ENCODE measurements at places on chromosomes 3 and 15.

DNA sequence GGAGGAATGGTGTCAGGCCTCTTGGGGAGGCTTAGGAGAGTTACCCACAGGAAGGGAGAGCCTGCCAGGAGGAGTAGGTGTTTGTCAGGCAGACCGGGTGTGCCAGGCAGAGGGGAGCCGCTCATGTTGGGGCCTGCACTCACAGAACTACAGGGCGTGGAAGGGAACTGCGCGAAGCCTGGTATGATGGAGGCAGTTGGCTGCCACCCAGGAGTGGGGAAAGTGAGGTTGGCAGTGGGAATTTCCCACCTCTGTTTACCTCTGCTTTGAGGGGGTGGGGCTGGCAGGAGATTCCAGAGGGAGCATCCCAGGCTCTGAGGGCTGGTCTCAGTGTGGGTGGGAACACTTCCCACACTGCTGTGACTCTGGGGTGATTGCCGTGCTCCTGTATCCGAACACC is 99.9 kb downstream of the SLCO3A1 start:
- DNase-seq = no peak

DNA sequence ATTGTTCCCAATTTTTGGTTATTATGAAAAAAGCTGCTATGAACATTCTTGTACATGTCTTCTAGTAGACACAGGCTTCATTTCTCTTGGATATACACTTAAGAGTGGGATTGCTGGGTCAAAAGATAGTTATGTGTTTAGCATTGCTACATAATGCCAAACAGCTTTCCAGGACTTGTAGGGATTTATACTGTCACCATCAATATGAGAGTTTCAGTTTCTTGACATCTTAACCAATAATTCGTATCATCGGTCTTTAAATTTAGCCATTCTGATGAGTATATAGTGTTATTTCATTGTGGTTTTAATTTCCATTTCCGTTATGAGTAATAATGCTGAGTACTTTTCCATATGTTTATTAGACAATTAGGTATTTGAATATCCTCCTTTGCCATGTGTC is 190.3 kb upstream of the PFN2 start:
- DNase-seq = no peak

DNA sequence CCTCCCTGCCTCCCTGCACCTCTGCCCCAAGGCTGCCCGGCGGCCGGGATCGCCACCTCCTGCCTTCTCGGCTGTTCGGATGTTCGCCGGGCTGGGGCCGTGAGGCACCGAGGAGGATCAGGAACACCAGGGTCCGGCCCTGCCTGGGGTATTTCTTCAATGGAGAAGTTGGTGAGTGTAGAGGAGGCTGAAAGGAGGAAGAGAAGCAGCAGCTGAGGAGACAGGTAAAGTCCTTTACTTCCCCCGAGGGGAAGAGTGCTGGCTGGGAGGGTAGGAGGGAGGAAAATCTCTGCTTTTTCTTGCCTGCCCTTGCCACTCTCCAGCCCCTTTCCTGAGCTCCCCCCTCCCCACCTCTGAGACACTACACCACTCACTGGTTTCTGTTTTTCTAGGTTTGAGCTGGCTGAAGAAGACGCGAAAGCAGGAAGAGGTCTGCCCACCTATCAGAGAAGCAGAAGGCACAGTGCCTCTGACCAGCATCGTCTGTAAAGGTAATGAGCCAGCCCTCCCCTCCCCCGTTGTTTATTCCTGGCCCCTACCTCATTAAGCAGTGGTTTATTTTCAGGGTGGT is 519 bp downstream of the ASB7 start:
- peak; percentile 38 for DNase-seq

GRCh38 chr15:79248183-79248582 is 34.3 kb upstream of the ANKRD34C start:
- DNase-seq = no peak

GRCh38 chr3:113103588-113103987 is 107.8 kb upstream of the BOC start:
- DNase-seq = no peak

GRCh38 chr3:136495213-136495612 is 245.1 kb downstream of the PCCB start:
- no peak for DNase-seq

DNA sequence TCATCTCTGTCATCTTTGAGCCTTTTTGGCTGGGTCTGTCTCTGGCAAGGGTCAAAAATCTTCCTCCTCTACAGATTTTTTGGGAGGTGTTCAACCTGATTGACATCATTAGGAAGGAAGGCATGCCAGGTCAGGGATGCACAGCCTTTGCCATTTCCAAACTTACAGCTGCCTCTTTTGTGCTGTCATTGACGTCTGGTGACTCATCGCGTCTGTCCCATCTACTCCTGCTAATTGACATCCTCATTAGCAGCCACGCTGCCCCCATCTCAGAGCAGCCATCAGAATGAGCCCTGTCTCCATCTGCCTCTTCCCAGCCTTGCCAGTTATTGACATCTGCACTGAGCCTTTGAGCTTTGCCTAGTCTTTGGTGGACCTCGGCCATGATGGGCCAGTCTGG is 53.0 kb downstream of the PDIA5 start:
- DNase-seq = no peak

DNA sequence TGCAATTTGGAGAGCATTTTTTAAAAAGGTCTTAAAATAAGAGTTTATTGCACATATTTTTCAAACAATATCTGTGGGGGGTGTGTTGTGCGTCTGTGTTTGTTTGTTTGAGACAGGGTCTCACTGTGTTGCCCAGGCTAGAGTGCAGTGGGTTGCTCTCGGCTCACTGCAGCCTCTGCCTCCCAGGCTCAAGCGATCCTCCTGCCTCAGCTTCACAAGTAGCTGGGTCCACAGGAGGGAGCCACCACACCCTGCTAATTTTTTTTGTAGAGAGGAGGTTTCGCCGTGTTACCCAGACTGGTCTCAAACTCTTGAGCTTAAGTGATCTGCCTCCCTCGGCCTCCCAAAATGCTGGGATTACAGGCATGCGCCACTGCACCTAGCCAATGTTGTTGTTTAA is 2.7 kb downstream of the MLF1 start:
- DNase-seq = no peak

- DNase-seq = no peak
Measured at GRCh38 chr3:52695798-52696671, 9.6 kb downstream of the GLT8D1 start.

DNA sequence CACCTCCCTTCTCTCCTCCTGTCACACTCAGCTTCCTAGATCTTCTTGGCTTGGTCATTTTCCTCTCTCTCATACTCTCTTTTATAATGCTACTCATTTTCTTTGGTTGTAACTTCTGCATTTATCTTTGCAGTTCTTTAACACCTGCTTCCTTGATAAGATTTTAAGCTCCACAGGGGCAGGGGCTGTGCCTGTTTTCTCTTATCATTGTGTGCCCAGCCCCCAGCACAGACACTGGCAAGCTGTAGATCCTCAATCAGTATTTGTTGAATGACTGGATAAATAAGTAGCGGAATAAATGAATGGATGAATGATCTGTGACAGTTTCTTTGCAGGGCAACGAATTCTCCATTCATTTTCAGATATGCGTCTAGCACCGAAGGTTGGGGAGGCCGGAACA is 64.3 kb upstream of the MEX3B start:
- DNase-seq = no peak

GRCh38 chr3:188779281-188779980 is 392.3 kb upstream of the TPRG1 start:
- DNase-seq = no peak

- no peak for DNase-seq
Measured at GRCh38 chr3:63693351-63693750, 40.9 kb downstream of the SNTN start.

- DNase-seq = no peak
Measured at GRCh38 chr15:25718169-25718536, 145.0 kb downstream of the ATP10A start.

- DNase-seq = no peak
Measured at GRCh38 chr3:143339451-143339850, 219.9 kb downstream of the CHST2 start.

- DNase-seq = no peak
Measured at GRCh38 chr3:104447681-104448080, 919.0 kb upstream of the ALCAM start.

DNA sequence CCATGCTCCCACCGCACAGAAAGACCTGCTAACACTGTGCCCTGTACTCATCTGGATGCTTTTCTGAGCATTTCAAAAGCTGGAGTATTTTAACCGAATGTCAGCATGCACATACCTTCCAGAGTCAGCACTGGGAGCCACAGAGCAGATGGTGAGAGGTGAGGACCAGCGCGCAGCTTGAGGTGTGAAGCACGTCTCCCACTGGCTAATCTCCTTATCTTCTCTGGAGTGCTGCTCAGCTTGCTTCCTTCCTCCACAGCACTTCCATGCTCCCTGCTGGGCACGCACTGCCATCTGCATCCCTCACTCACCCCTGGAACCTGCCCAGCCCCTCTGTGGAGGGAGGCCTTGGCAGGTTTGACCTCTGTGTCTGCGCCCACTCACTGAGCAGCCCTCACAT is at the start of gene GNB5:
Gene GNB5, minus strand, starts transcription at position 186 of the 400 bp plus-strand sequence. CDS start 6,716 bp downstream, outside the sequence.
- DNase-seq = no peak

DNA sequence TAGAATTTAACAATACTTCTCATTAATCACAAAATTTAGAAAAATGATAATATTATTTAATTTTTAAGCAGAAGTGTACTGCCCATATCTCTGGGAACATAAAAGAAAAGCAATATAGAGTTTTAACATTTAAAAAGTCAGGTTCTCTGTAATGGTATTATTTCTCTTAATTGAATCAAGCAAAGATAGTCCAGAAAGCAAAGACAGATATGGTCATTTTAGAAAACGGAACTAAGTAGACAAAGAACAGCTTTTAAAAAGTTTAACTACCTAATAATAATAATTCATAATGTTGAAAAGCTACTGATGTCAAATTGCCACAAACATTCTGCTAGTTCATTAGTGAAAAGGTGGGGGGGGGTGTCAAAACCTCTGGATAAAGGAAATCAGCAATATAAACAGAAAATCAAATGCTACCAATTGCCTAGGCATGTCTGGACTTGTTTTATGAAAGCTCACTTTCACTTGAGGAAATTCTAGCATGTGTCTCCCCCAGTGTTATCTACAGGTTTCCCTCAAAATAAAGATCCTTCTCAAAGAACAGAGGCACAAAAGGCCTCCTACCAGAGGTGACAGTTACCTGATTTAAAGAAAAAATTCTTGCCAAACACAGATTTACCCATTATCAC is 1.7 kb downstream of the ZMAT3 start:
- no peak for DNase-seq

- DNase-seq = no peak
Measured at GRCh38 chr3:13301286-13301987, 118.7 kb downstream of the NUP210 start.

GRCh38 chr15:74785194-74786032 is 3.5 kb downstream of the CSK start:
- peak; percentile 53 for DNase-seq

DNA sequence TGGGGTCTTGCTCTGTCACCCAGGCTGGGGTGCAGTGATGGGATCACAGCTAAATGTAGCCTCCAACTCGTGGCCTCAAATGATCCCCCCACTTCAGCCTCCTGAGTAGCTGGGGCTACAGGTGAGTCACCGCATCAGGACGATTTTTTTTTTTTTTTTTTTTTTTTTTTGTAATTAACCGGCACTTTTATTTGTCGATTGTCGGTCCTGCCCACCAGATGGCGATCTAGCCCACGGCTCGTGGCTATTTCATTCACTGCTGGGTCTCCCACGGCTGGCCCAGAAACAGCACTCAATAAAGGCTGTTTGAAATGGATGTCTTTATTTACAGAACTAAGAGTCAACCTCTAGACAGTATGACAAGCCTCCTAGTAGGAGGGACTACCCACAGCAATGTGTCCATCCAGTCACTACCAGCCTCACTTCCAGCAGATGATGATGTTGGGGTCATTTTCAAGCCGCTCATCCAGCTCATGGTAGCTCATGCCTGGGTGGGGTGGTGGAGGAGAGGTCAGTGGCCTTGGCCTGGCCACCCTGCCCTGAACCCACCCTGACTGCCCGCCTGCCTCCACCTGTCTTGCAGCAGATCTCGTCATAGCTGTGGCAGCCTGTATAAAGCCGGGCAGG is 1.8 kb upstream of the ZMYND10 start:
- DNase-seq = peak; percentile 85

- no peak for DNase-seq
Measured at GRCh38 chr3:100270215-100270583, 9.4 kb downstream of the TBC1D23 start.

- DNase-seq = no peak
Measured at GRCh38 chr3:144843099-144843498, 871.5 kb downstream of the DIPK2A start.

GRCh38 chr15:68326711-68327354 is 49.3 kb downstream of the FEM1B start:
- no peak for DNase-seq

DNA sequence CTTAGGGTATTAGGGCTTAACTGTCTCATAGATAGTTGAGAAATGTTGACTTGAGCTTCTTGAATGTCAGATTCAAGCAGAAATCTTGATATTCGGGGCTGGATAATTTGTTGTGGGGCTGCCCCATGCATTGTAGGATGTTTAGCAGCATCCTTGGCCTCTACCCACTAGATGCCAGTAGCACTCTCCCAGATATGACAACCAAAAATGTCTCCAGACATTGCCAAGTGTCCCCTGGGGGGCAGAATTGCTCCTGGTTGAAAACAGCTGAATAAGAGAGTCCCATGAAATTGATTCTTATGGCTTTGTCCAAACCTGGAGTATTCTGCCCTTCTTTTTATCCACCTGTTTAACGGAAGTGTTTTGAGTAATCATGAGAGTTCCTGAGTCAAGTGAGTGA is 15.9 kb upstream of the LCMT2 start:
- no peak for DNase-seq

DNA sequence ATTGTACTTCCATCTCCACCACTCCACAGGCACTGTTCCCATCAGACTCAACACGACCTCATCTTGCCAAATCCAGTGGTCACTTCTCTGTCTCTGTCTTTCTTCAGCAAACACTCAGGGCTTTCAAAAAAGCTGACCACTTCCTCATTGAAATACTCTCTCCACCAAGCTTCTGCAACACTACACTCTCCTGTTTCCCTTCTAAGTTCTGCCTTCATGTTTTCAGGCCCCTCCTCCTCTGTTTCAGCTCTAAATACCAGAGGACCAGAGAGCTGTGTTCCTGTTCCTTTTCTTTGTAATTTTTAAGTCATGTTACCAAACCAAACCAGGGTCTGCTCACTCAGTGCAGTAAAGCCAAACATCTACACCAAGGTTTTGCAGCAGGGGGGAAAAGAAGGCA is 33.8 kb upstream of the ACP3 start:
- no peak for DNase-seq

DNA sequence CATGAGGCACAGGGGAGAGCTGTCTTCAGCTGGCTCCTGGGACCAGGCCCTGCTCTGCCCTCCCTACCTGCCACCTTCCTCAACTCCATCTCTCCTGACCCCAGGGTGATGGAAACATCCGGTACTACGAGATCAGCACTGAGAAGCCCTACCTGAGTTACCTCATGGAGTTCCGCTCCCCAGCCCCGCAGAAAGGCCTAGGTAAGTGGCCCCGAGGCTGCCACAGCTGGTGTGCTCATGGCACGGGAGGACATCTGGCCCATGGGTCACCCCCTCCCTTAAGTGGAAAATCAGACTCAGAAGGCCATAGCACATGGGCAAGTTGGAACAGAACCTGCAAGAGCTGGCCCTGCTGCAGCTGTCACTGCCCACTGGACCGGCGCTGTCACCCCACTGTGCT is 105.6 kb downstream of the ANP32A start:
- no peak for DNase-seq

GRCh38 chr3:46706771-46707582 is 5.8 kb downstream of the TMIE start:
- no peak for DNase-seq
